EH (cell line): ENCODE measurements at places on chromosomes 3 and 15.

DNA sequence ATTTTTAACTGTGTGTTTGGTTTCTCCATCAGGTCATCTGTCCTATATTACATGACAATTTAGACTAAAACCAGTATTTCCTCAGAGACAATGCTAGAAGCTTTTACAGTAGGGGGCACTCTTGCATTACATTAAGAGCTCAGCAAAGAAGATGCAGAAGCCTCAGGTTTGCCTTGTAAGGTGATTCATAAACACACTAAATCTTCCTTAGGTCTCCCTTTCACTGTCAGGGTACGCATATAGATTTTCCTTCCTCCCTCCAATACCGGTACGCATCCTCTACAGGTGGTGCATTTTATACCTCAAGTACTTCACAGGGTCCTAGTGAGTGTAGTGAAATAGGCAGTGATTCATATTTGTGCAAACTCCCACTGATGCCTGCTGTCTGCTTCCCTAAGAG is 46.5 kb downstream of the CD86 start:
- peak; percentile 43 for DNase-seq

- peak; percentile 27 for DNase-seq
Observed at GRCh38 chr15:98657721-98658120, 9.4 kb downstream of the IGF1R start.

GRCh38 chr3:52557011-52557960 is 20.9 kb downstream of the UQCC5 start:
- no peak for DNase-seq

- DNase-seq, result peak; percentile 80
Observed at GRCh38 chr3:65582012-65582717, 456.6 kb downstream of the MAGI1 start.

GRCh38 chr15:52503788-52504496 is 24.7 kb downstream of the MYO5A start:
- peak; percentile 48 for DNase-seq

DNA sequence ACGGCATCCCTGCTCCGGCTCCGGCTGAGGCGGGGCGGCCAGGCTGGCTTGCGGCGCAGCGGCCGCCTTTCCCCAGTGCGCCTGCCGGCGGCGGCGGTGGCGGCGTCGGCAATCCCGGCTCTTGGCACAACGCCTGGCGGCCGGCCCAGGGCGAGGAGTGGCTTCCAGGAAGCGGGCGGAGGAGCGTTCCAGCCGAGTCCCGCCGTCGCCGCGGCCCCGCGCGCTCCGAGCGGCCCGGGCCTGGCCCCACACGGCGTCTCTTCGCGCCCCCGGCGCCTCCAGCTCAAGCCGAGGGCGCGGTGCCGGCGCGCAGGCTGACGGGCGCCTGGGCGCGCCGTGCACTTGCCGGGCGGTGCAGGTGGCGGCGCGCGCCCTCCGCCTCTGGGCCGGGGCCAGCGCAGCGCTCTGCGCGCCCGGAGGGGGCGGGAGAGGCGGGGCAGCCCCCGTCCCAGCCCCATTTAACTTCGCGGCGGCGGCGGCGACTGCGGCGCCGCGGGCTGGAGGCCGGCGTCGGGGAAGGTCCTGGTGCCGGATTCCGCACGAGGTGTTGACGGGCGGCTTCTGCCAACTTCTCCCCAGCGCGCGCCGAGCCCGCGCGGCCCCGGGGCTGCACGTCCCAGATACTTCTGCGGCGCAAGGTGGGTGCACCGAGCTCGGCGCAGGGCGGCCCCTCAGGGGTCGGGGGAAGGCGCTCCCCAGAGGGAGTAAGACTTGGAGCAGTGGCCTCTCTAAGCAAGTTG is at the start of gene ADAMTSL3:
ADAMTSL3 (plus strand) TSS at position 485 of the 740 bp plus-strand sequence. CDS start 1,639 bp downstream, outside the sequence.
- peak; percentile 21 for DNase-seq

DNA sequence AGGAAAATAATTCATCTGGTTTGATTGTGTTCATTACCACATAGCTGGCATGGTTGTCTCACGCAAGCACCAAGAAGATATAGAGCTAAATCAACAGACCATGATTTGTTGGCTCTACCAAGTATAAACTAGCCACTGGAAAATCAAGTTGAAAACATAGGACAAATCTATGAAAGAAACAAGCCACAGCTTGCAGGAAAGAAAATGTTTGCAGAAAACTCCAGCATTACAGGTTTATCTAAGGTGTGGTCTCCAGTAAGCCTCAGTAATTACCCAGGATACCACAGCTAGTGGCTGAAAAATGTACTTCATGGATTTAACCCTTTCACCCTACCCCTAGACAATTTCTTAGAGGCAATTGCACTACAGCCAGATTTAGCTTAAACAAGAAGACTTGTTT is 340.6 kb downstream of the SOX2 start:
- no peak for DNase-seq

DNA sequence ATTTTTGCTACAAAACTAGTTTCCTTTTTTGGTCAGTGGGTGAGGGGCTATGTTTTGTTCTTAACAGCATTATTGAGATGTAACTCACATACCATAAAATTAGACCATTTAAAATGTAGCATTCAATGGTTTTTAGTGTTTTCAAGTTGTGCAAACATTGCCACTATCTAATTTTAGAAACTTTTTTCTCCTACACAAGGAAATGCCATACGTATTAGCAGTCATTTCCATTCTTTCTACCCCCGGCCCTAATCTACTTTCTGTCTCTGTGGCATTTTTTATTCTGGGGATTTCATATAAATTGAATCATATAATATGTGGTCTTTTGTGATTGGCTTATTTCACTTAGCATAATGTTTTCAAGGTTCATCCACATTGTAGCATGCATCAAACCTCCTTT is 55.0 kb upstream of the TIPARP start:
- peak; percentile 80 for DNase-seq

DNA sequence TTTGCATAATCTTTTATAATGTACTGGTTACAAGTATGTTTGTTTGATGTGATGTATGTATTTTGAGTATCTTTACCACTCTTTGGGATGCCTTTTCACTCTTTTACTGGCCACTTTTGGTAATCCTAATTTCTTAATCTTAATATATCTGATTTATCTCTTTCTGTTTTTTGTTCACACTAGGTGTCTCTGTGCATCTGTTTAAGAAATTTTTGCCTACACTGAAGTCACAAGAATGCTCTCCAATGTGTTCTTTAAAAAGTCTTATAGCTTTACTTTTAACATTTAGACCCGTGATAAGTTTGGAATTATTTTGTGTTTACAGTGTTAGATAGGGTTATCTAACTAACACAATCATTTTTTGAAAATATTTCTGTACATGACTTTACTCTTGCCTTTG is 659.1 kb downstream of the SI start:
- no peak for DNase-seq

DNA sequence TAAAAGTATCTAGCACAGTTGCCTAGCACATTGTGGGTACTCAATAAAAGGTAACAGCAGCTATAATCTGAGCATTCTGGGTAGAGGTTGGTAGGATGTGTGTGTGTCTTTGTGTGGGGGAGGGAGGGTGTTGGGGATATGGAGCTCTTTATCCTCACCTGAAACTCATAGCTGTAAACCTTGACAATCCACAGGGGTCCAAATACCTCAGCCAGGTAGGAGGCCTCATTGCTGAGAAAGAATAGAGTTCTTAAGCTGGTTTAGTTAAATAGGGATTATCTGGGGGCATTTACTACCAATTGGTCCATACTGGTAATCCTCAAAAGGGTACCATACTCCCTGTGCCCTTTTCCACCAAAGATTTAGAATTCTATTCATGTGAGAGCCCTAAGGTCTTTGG is 3.9 kb downstream of the SERF2 start:
- DNase-seq, result no peak
